Stimulated activated CD8-positive, alpha-beta memory T cell treated with anti-CD3 and anti-CD28 coated beads, Interleukin-4, amount 100 ng/mL, for 4 hours (primary cell): ENCODE measurements at places on chromosomes 12 and 14.
A peak's percentile ranks its signal among the peaks of the same experiment; 100 is the strongest.

DNA sequence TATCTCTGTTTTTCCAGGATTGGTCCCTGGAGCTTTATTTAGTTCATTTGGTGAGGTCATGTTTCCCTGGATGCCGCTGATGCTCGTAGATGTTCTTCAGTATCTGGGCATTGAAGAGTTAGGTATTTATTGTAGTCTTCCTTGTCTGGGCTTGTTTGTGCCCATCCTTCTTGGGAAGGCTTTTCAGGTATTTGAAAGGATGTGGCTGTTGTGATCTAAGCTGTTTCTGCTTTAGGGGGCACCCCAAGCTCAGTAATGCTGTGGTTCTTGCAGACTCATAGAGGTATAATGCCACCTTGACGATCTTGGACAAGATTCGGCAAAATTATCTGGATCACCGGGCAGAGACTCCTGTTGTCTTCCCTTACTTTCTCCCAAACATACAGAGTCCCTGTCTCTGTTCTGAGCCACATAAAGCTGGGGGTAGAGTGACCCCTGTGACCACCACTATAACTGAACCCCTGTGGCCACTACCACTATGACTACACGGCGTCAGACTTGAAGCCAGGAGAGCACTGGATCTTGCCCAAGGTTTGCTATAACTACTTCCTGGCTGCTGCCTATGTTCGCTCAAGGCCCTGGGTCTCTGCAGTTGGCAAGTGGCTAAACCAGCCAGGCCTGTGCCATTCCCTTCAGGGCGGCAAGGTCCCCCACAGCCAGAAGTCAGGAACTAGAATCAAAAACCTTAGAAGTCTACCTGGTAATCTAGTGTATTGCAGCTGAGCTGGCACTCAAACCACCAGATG lies 40.9 kb downstream of the FGD4 start:
- DNase-seq = no peak

DNA sequence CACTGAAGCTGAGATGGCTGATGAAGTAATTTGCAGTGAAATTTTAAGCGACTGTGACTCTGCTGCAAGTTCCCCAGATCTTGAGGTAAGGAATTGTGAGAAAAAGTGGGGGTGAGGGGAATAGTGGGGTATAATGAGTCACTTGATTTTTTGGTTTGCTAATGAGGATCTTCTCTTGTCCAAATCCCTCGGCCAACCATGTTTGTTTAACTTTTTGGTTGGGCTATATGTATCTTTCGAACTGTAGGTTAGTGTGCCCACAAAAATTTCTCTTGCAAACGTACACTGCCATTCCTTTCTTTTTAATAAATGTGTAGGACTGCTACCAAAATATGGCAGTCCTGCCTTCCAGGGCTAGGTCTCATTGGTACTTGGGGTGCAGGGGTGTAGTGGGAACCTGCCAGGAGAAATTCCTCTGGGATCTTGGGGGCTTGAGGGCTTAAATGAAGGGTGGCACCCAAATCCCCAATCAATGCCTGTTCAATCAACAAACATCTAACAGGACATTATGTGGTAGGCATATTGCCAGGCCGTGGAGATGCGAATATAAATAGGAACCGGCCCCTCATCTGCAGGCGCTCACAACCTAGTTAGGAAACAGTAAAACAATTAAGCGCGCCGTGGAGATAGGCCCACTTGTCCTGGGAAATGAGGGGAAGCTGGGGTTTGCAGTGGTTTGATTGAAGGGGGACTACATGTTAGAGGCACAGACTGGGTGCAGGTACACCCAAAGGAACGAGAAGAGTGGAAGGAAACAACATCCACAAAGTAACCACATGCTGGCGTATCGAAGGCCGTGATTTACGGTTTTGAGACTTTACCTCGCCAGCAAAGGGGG lies 1.3 kb upstream of the PABPN1 start:
- DNase-seq = no peak

DNA sequence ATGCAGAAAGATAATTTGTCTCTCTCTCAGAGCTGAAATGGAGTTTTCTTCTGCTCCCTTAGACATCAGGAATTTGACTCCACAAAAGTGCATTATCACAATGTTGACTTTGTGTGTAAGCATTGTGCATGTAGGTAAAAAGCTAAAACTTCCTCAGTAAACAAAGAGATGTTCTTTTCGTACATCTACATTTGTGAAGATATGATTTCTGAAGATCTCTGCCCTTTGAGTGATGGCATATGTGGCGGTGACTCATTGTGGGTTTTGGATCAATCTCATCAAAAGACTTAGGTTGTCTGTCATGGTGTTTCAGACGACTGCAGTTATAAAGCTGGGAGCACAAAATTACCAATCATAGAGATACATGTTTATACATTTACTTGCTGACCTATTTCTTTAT lies 411.4 kb upstream of the LMO3 start:
- no peak for DNase-seq

DNA sequence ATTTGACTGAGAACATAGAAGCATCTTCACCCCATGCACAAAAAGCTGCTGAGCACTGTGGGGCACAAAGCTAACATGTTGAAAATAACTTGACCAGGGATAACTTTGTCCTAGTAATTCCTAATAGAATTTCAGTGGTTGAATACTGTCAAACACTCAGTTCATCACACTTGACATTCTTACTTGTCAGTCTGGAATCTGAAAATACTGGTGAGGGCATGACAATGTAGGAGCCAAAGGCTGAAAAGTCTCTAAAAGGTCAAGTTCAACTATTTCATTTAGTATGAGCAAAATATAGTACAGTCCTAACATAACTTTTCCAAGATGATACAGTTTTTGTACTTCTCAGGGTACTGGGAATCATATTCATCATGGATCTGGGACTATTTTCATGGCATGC lies 504.4 kb upstream of the LMO3 start:
- DNase-seq = no peak

GRCh38 chr12:87930033-87930432 lies 99.2 kb downstream of the C12orf50 start:
- no peak for DNase-seq

- DNase-seq = no peak
These were observed 7.5 kb upstream of the UBE2N start for GRCh38 chr12:93449277-93449676.

GRCh38 chr12:18101043-18101442 lies 11.1 kb upstream of the RERGL start:
- no peak for DNase-seq

DNA sequence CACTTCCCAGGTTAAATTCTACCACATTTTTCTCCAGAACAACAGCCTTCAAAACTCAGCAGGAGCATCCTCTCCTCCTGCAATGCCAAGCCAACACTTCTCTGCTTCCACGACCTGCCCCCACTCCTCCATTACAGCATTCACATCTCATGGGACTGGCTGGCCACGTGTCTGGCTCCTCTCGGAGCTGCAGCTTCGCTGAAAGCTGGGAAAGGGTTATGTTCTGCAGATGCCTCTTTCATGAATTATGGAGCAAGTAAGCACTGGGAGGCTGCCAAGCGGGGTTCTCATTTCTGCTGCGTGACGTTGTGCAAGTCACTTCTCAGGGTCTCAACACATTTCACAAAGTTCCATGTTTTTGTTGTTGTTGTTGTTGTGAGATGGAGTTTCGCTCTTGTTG lies 142.2 kb upstream of the RFLNA start:
- DNase-seq = no peak

DNA sequence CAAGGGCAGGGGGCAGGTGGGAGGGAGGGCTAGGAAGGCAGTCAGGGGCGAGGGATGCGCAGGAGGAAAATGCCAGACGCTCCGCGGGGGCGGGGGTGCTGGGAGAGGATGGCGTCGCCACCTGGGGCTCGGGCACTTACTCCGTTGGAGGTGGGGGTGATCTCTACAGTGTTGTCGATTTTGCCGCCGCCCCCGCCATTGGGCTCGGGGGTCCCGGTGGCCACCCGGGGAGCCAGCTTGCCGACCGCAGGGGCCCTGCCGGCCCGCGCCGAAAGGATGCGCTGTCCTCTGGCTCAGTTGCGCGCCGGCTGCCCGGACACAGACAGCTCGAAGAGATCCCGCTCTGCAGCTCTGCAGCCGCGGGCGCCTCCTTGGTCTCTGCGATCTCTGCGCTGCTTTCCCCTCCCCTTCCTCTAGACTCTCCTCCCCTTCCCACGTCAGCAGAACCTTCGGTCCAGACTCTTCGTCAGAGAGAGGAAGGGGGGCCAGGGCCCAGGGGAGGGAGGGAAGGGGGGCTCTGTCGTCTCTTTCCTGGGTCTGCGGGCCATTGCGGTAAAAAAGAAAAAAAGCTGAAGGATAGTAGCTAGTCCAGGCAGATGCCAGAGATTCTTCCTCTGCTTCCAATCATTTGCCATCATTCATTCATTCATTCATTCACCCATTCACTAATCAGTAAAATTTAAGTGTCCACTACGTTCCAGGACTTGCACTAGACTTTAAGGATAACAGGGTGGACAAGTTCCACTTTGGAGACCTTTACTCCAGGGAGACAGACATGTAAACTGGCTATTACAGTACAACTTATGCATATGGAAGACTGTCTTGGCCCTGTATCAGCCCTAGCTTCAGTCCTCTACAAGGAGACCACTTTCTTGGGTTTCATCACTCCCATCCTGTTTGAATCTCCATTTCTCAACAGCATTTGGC lies at the start of gene SLC22A17:
TSS of gene SLC22A17 (minus strand) at position 382 of the 927 bp plus-strand sequence.
- peak; percentile 5 for DNase-seq

DNA sequence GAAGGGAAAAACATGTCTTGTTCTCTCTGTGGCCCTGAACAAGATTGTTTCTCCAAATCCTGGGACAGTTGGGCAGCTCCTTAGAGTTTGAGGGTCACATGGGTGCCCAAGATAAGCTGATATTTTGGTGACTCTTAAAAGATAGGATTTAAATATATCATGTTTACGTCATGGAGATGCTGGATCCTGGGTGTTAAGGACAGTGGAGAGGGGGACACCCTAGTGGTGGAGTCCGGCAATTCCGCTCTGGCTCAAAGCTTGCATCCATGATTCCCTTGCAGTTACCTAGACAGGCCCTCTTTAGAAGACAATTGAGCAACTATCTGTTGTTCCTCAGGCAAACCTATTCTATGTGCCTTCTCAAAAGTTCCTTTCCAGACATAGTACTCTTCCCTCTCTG lies 101.8 kb downstream of the CMKLR1 start:
- no peak for DNase-seq

GRCh38 chr14:39109893-39110715 lies 4.0 kb upstream of the GEMIN2 start:
- DNase-seq = no peak

GRCh38 chr12:26211331-26211730 lies 16.0 kb downstream of the SSPN start:
- DNase-seq = no peak

GRCh38 chr12:106302401-106303201 lies at the start of gene TCP11L2:
Gene TCP11L2 (plus strand): TSS chr12:106302733. CDS start chr12:106311076, 8,343 bp downstream.
- peak; percentile 74 for DNase-seq

- DNase-seq = no peak
These were observed 54.5 kb upstream of the MAX start for GRCh38 chr14:65156568-65157366.
